ENCODE measurements at places on chromosomes 2 and 18.

DNA sequence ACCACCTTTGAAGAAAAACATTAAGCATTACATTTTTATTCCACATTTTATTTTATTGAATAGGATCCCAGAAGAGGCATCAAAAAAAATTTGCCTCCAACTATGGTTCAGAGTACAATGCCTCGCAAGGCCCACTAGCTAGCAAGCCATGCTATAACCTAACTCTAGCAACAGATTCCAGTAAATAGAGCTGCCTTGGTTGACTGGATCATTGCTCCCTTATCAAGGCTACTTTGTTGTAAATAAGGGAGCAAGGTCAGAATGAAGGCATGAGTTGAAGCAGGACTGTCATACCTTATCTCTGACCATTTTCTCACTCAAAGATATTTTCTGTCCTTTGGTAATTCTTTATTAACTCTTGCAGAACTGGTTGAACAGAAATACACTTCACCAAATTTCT, 672.6 kb downstream of the EPHA4 start:
- no peak for ATAC-seq

DNA sequence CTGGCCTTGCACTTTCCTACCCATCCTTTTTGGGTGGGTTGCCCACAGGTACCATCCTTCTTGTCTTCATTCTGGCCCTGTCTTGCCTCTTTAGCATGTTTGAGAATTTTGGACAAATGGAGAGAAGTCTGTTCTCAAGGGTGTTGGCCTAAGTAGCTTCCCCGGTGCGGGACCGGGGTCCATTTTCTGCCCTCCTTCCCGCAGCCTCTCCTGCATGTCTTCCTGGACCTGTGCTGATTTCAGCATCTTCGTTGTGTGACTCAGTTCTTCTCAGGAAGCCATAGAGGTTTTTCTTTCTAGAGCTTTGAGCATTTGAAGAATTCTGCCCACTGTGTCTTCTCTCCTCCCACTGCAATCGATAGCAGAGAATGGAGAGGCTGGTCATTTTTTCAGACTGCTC, 172.7 kb downstream of the SH3RF3 start:
- ATAC-seq, result no peak

- ATAC-seq, result no peak
Observed at GRCh38 chr2:37896319-37896718, 28.8 kb upstream of the RMDN2 start.

- no peak for ATAC-seq
Observed at GRCh38 chr2:150100336-150100735, 387.1 kb downstream of the RND3 start.

GRCh38 chr2:151815821-151816489, 12.3 kb downstream of the ARL5A start:
- no peak for ATAC-seq

- no peak for ATAC-seq
Observed at GRCh38 chr2:170339750-170340692, 162.1 kb downstream of the MYO3B start.

- no peak for ATAC-seq
Observed at GRCh38 chr2:68564426-68564825, 79.0 kb upstream of the PROKR1 start.

DNA sequence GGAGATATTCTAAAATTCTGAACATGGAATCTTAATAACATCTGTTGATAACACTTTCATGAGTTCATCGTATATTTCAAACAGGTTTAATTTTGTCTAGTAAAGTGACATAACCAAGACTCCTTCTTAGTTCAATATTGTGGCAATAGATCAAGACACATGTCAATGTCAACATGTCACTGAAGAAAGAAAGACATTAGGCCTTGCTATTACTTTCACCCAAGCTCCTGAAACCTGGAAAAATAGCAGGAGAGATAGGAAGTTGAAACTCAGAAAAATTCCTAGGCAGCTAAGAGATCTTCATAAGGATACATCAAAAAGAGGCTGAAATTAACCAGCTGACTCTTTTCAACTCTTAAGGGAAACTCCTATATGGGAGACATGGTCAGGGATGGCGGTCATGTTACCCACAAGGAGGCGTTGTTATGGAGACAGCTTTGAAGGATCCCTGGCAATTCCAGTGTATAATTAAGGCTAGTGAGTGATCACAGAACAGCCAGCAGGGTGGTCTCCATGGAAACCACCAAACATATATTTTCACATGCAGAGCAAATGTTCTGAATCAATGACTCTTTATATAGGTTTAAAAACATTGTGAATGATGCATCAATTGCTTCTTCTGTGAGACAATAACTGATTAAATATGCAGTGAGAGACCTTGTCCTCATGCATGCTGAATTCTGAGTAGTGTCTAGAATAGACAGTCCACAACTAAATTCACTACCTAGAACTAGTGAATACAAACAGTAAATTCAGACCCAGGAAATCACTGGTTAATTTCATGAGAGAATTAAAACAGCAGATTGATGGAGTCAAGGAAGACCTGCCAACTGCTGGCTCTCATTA, 115.3 kb upstream of the RIOK3 start:
- no peak for ATAC-seq

DNA sequence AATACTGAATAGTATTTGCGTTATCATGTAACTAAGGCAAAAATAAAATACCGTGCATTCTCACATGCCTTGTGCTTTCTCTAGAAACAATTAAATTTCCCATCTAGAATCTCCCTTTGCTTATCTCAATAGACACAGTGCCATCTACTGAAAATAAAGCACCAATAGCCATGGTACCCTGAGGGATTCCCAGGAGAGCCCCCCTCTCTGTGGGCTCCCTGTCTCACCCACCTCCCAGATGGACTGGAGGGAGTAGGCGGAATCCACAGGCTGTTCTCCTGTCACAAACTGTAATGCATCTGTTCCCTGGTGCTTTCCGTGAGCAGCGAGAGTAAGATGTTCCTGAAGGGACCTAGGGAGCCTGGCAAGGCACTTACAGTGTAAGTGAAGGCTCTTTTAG, 112.4 kb upstream of the UPP2 start:
- ATAC-seq, result no peak

GRCh38 chr2:219957820-219958219, 330.4 kb downstream of the SLC4A3 start:
- no peak for ATAC-seq

DNA sequence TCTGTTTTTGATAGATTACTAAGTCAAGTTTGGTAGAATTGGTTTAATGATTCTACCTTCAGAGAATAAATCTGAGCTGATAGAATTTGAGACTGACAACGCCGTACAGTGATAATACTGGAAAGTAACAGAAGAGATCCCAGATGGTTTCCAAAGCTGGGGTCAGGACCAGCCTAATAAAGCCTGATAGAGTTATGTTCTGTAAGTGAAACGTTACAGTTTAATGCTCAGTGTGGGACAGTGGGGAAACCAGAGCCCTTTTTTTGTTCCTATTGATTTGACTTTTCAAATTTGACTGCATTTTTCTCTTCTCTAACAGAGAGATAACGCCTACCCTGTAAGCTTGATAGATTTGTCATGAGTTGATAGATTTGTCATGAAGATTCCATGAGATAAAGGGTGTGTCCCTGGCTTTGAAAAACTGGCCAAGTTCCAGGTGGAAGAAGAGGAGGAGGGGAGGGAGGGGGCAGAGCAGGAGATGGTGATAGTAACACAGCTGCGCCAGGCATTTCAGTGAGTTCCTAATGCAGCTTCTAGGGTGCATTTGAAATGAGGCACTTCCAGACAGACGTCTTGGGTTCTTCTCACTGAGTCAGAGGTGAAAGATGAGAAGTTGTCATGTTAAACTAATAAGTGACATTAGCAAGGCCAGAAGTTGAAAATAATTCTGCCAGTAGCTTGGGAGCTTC, 65.1 kb downstream of the CERS6 start:
- no peak for ATAC-seq

GRCh38 chr2:130826821-130827501, 9.8 kb upstream of the ARHGEF4 start:
- no peak for ATAC-seq

DNA sequence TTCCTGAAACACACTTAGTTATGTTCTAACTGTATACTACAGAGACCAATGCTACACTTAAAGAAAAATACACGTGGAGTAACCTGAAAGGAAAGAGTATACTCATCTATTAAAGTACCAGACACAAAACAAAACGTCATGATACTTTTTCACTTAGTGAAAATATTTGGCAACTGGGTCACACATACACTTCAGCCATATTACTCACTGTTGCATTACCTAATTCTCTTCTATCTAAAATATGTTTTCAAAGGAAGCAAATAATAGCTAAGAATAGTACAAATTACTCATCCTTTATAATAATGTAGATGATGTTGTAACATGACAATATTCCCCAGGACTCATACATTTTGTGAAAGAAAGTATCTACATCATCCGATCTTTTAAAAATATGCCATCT, 76.5 kb upstream of the EPB41L3 start:
- ATAC-seq, result no peak

GRCh38 chr18:43805646-43806194, 528.4 kb upstream of the SYT4 start:
- ATAC-seq, result no peak

DNA sequence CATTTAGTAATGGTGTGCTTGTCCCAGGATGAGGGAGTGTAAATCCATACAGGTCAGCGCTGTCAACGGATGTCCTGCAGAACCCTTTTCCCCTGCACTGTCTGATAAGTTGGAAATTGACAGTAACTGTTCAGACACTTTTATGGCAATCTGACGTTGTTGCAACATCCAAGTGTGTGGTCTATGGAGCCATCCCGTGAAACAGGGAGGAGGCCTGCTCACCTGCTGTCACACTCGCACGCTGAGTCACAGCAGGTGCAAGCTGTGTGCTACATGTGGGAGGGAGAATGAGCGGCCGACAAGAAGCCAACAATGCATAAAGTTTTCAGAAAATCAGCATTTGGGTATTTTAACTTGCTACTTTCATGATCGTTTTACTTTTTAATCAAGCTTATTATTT, 43.7 kb upstream of the RMDN2 start:
- ATAC-seq, result peak; percentile 51

DNA sequence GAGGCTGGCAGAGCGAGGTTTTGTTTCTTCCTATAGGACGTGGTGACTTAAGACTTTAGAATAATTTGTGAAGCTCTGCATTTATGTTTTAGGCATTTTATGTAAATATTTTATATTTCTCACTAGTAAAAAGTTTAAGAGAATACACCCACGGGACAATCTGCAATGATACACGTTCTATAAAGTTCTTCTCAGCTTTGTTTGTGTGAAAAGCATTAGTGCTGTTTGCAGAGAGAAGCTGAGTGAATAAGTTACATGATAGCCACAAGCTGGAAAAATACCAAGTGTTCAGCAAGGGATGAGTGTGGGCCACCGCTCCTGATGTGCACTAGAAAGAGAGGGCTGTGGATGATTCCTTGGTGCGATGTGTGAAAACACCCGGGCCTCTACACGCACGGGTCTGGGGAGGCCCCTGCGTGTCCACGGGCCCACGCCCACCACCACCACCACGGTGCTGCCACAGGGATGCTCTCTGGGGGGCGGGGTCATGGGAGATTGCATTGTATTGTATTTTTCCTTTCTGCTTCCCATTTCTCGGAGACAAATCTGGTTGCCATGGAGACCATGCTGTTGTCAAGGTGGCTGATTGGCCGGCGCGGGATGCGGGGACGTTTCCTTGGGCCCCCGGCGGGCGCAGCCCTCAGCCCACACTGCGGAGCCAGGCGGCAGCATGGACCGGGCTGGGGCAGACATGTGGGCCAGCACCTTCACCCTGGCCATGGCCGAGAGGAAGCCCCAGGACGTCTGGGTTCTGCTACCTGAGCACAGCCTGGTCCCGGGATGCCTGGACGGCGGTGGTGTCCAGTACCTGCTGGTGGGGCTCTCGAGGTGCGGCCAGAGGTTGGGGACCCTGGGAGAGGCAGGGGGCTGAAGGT, at the start of gene RTP5:
Gene RTP5 (plus strand): TSS at position 643 of the 875 bp plus-strand sequence. CDS start 28 bp downstream, at position 671.
- no peak for ATAC-seq

DNA sequence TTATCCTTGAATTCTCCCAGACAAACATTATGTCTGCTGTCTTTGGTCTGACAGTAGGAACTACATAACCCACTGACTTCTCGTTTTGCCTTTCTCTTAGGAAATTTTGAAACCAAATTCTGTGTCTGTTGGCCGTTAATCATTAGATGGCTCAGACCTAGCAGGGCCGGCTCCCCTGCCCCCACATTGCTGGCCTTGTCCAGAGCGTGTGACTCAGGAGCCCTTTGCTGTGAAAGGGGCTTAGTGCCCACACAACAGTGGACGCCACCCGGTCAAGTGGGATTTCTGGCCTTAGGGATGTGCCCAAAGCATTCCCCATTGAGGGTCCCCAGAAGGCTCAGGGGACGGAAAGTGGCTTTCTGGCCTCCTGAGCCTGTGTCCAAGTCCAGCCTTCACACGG, 137.5 kb downstream of the CTIF start:
- ATAC-seq, result no peak

GRCh38 chr2:128636802-128637147, 318.1 kb upstream of the HS6ST1 start:
- no peak for ATAC-seq

DNA sequence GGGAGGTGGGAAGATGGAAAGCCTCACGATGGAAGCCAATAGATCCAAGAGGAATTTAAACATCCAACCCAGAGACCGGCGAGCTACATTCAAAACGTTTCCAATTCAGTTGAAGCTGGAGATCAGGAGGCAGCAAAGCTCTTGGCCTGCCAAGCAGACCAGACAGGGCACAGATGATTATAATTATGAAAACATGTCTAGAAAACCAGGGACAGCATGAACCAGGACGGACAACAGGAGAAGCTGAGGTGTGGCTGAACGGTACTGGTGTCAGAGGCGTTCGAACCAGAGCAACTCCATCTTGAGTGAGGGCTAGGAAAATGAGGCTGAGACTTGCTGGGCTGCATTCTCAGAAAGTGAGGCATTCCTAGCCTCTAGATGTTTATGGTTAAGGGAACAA, 102.2 kb upstream of the CCDC150 start:
- ATAC-seq, result no peak
